GM03348 (cell line): ENCODE measurements at places on chromosomes 2 and 18.

GRCh38 chr2:26269571-26270158 is 24.9 kb downstream of the HADHB start:
- no peak for DNase-seq

- DNase-seq, result peak; percentile 76
Measured at GRCh38 chr2:217331523-217332416, 471.9 kb upstream of the TNP1 start.

DNA sequence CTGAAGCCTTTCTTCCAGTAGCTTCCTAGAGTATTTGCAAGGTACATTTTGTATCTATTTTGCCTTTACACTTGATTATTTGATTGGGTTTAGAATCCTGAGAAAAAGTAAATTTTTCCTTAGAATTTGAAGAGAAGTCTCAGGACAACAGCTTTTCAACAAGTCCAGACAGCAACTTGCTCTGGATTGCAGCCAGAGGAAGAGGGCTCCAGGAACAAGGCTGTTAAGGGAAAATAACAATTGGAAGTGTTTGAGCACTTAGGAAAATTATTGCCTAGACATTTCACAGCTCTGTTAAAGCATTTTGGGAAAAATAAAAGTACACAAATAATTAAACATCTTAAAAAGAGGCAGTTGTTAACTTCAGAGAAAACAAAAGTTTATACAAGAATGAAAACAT is 58.3 kb upstream of the RAPGEF4 start:
- peak; percentile 21 for DNase-seq

GRCh38 chr2:28751956-28752630 is 463 bp downstream of the PPP1CB start:
- peak; percentile 43 for DNase-seq

DNA sequence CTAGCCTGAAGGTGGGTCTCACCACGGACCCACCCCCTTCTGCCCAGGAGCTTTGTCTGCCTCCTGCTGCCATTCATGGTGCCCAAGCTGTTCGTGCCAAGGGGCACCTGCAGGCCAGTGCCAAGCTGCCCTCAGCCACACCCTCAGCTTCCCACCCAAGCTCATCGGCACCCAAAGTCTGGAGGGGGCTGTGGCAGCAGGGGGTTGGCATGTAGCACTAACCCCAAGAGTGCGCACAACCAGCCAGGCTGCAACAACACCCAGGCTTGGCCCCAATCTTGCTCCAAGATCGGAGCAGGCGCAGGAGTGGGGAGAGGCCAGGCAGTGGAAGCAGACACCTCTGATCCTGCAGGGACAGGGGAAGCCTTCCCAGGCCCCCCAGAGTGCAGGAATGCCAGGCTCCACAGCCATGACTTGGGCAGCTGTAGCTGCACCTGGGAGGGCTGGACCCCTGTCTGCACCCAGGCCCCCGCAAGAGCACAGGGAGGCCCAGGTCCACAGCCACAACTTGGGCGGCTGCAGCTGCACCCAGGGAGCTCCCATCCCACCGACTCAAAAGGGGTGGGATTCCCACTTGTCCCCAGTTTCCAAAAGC is 89.9 kb downstream of the ATAD2B start:
- DNase-seq, result no peak

GRCh38 chr2:27074738-27075565 is 3.5 kb upstream of the EMILIN1 start:
- no peak for DNase-seq

DNA sequence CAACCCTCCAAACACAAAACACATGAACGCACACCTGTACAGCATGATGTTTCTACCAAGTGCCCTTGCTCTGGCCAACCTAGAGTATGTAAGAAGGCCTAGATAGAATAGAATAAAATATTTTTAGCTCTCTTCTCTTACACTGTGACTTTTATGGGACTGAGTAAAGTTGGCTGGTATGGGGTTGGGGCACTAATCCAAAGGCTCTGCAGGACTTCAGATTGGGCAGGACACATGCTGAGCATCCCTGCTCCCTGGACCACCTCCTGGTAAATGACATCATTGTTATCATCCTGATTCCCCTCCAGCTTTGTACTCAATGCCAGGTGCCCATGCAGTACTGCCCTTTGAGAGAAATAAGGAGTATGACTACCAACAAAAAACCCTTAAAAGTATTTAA is 322.2 kb downstream of the SLC8A1 start:
- DNase-seq, result no peak

GRCh38 chr2:238382381-238382781 is 44.3 kb upstream of the ASB1 start:
- peak; percentile 27 for DNase-seq

- DNase-seq, result no peak
Measured at GRCh38 chr2:226256709-226257376, 542.8 kb downstream of the IRS1 start.

- no peak for DNase-seq
Measured at GRCh38 chr2:232910376-232910775, 40.3 kb downstream of the SNORC start.

GRCh38 chr2:174788291-174788929 is 24.1 kb upstream of the CHRNA1 start:
- peak; percentile 68 for DNase-seq

DNA sequence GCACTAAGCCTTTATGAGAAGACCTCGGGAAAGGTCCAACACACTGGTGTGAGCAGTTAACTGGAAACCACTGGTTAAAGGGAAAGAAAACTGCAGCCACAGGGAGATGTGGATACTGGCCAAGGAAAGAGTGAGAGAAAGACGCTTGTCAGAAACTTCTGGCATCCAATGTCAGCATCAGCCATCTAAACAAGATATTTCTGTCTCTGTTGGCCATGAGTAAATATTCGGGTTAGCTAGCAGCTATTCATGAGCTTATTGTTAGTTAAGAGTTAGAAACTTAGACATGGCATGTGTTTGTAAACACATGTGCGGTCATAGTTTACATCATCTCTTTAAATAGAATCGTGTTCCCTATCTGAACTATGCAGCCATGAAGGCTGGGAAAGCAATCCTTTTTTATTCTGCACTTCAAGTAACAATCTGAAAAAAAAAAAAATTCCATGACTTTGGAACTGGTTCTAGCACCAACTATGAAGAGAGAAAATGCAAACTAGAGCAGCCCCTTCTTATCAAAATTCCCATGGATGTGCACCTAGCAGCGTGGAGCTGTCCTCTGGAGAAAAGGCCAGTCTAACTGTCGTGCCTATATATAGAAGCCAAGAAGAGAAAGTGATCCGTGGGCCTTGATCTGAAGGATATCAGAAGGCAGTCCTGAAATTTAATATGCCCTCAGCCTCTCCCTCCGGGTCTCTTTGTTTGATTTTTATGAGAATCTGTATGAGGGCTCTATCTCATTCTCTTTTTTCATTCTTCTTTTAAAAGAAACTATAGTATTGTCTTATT is 84.0 kb upstream of the RFX8 start:
- peak; percentile 54 for DNase-seq

GRCh38 chr2:118047380-118047826 is 33.5 kb upstream of the CCDC93 start:
- peak; percentile 48 for DNase-seq

- DNase-seq, result no peak
Measured at GRCh38 chr2:17995593-17995992, 117.1 kb downstream of the KCNS3 start.

- DNase-seq, result no peak
Measured at GRCh38 chr2:101120124-101120996, 30.8 kb downstream of the TBC1D8 start.

DNA sequence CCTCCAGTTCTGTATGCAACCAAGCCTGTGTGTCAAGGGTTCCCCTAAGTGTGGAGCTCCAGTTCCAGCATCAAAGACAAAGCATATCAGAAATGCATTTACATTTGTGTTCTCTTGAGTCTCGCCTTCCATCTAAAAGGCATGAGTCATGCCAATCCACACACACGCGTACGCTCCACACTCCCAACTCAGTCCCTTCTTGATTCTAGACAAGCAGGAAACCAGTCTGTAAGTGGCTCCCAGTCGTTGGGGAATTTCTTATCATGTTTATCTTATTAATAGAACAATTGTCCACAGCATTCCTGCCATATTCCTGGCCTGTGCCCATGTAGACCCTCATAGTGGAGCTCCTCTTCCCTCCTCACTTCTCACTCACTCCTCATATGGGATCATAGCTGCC is 86.4 kb upstream of the SLC35G4 start:
- no peak for DNase-seq

DNA sequence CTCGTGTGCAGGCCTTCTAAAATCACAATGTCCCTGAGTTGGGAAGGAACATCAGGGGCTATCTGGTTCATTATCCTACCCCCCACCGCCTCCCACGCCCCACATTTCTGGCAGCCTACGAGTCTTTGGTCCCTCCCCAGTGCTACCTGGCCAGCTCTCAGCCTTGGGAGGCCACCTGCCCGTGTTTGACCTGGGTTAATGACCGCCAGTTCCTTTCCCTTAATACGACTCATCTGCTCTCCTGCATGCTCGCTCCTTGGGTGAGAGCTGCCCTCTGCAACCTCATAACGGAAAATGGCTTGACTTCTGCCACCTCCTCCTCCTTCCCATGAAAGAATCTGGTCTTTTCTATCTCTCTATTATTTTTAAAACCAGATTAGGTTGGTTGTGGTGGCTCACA is 112.5 kb downstream of the NEDD4L start:
- no peak for DNase-seq

GRCh38 chr2:200635251-200635650 is 49.4 kb downstream of the AOX1 start:
- DNase-seq, result no peak

GRCh38 chr18:44680273-44681075 is at the start of gene SETBP1:
SETBP1 (plus strand) TSS chr18:44680888; CDS start chr18:44701347, 20,459 bp downstream.
- DNase-seq, result peak; percentile 82

DNA sequence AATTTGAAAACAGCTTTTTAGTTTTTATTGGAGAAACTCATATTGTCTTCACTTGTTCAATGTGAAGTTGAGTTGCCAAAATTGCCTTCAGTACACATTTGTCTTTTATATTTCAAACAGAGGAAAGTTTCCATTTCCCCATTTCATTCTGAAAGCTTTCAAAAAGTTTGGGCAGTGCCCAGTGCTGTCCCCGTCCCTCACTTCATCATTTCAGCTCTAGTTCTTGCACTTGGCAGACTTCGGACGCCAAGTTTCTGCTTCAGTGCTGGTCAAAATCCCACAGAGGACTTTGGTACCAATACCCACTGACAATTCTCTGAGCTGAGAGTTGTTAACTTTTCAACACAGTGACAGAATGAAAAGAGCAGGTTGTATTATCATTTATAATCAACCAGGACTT is 43.4 kb upstream of the AQP4 start:
- DNase-seq, result no peak

GRCh38 chr18:58043491-58044369 is at the start of gene NEDD4L:
NEDD4L (plus strand) TSS chr18:58044226; CDS start chr18:58044661, 435 bp downstream.
- DNase-seq, result peak; percentile 94

DNA sequence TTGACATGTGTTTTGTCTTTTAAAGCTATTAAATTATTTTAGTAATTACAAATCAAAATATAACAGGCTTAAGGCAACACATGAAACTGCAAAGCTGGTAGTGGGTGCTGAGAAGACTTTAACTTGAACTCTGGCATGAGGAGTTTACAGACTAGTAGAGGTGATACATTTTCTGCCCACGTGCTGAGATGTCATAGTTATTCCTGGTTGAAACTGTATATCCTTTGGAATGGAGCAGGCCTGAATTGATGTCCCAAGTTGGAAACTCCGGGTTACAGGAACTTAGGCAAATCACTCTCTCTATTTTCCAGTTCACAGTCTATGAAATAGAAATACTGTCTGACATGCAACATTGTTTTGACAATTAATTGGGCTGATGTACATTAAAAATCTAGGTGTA is 177.1 kb upstream of the NOL4 start:
- no peak for DNase-seq

DNA sequence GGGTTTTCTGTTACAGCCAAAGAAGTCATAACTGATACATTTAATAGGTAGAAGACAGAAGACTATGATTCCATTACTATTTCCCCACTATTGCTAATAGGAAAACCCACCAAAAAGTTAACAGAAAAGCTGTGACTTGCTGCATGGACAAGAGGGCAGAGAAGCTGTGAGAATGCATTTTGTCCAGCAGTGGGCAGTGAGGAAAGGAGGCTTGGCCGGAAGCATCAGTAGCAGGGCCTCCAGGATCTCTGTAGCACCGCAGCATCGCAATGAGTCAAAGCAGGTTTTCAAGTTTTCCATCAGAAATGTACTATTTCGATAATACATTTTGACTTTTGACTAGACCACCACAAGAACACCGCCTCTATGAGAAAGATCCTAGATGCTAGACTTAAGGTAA is 24.9 kb downstream of the MYO5B start:
- no peak for DNase-seq

DNA sequence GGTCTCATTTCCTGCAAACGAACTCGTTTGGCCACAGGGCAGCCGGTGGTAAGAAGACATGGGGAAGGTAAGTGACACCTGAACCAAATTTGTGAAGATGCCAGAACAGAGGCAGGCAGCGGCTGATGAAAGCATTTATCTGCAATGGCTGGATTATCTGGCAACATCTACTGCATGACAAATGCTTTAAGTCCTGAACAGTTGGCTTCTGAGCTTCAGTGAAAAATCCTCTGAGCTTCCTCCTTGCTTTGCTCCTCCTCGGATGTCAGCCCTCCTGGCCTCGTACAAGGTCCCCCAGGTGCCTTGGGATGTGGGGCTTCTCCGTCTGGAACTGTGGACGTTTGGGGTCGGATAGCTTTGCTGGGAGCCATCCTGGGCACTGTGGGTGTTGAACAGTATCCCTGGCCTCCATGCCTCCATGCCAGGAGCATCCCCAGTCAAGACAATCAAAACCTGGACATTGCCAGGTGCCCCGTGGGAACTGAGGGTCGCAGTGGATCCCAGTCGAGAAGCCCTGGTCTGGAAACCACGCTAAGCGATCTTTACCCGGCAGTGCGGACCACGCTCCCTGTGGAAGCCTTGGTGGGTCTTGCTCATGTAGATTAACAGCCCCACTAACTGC is 49.3 kb downstream of the KCNG2 start:
- no peak for DNase-seq

- peak; percentile 34 for DNase-seq
Measured at GRCh38 chr18:58723810-58724602, 52.7 kb downstream of the MALT1 start.

DNA sequence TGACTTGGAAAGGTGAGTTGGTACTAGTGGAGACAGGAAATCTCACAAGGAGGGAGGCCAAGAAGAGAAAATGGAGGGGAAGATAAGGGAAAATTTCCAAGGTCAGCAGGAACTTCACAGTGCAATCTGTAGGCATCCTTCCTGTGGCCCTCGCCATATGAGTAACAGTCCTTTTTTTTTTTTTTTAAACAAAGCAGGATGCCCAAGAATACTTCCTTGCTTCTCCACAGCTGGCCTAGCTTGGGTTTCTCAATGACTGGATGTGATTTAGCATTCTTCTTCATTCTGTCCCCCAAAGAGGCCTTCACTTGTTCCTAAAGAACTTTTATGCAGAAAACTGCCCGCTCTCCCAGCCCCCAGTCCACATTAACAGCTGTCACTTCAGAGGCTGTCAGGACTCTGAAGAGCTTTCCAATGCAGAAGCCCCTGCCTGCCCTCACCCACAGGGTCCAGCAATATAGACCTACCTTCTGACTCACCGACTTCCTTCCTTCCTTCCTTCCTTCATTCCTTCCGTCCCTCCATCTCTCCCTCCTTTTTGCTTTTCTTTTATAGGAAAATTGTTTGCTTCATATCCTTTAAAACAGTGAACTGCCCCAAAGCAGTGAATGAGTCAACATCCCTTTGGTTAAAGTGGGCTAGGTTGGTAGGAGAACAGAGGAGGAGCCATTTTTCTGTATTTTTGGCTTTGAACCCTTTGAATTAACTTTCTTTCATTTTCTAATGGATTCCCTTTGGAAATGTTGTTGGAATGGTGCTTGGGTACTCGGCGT is 172.0 kb downstream of the MGAT5 start:
- no peak for DNase-seq
